ENCODE measurements at places on chromosomes 5 and 9.

- DNase-seq = no peak
These were observed 6.7 kb downstream of the BRD3 start for GRCh38 chr9:134061019-134061687.

GRCh38 chr5:171315386-171315891 is 6.4 kb downstream of the TLX3 start:
- DNase-seq = no peak

DNA sequence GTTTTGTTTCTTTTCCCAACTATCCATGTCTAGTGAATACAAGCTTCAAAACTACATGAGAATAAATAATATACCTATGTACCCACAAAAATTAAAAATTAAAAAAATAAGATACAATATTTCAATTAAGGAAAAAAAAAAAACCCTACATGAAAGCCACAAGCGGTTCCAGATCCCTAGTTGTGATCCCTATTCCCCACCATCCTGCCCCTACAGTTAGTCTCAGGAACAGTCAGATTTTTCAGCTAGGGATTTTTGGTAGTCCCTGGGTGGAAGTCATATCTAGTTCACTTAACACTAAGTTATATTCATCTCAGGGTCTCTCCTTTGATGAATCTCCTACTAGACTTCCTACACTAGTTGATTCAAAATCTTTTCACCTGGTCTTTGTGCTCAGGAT is 18.5 kb upstream of the PCDHB1 start:
- no peak for DNase-seq

GRCh38 chr5:115815693-115816225 is 700 bp downstream of the CDO1 start:
- DNase-seq = no peak

GRCh38 chr9:21679432-21679831 is 123.0 kb upstream of the MTAP start:
- DNase-seq = no peak

- no peak for DNase-seq
These were observed 40.8 kb upstream of the LMNB1 start for GRCh38 chr5:126736141-126736540.

DNA sequence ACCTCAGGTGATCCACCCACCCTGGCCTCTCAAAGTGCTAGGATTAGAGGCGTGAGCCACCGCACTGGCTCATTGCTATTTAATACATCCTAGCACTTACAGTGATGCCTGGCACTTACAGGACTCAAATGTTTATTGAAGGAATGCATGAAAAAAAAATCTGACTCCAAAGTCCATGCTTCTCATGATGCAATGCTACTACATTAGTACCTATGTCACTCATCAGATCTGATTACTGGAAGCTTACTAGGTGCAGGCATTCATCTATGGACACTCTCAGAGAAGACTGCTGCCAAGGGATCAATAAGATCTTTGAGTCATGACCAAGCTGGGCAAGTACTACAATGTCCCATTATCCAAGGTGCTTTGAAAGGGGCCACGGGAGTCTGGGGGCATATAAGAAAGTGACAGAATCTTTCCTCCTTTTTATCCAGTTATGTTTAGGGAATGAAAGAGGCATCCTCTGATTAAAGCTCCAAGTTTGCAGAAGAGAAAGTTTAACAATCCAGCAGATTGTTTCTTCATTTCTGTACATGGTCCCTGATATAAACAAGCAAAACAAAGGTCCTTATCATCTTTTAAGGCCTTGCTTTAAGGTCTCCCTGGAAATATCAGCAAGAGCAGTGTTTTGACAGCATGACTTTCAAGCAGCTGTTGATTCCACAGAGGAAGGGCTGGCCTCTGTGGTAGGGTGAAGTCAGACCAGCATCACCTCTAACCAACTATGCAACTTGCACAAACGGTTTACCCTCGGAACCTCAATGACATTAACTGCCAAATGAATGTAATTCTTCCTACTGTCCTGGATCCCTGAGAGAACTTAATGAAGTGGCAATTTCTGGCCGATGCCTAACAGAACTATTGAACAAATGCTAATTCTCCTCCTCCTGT is 35.9 kb downstream of the ARPC5L start:
- DNase-seq = no peak

- DNase-seq = no peak
These were observed 74.6 kb downstream of the LRRC70 start for GRCh38 chr5:62653001-62653863.

DNA sequence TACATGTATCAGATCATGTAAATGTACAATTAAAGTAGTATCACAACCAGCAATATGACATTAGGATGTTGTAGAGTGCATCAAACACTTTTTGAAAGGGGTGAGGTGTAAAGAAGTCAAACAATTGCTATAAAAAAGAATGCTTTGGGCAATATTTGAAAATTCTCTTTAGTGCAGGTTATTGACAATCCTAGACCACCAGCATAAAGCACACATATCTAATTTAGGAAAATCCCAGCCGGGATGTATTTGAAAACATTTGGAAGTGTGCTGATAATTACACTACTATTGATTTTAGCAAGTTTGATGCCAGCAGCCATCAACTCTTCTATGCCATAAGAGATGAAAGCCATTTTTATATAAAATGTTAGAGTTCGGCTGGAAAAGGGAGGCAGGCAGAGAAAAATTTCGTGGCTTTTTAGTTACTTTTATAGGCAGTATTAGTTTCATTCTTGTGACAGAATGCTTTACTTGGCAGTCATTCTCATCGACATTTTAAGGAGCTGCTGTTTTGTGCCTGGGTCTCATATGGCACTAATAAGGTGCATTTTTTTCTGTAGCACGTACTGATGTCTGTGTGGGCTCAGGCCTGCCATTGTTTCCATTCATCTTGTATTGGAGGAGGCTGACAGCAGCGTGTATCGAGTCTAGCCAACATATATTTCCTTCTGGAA is 285.7 kb downstream of the AOPEP start:
- no peak for DNase-seq

- DNase-seq = no peak
These were observed 310.5 kb upstream of the KIF2A start for GRCh38 chr5:61995486-61995885.

GRCh38 chr5:112467485-112467884 is 48.4 kb upstream of the EPB41L4A start:
- no peak for DNase-seq

DNA sequence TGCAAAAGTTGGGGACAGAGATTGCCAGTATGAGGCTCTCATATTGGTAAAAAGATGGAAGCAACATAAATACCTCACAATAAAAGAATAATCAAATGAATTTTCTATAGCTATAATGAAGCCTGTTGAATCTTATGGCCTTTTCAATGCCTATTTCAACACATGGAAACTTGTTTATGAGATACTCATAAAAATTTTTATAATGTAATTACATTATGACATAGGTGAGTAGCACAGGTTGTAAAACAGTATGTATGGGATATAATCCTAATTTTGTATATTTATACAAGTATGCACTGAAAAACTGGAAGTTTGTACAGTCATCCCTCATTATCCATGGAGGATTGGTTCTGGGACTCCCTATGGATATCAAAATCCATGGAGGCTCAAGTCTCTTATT is 21.2 kb upstream of the SEMA5A start:
- DNase-seq = no peak

- no peak for DNase-seq
These were observed 52.9 kb upstream of the IRX1 start for GRCh38 chr5:3542769-3543168.

DNA sequence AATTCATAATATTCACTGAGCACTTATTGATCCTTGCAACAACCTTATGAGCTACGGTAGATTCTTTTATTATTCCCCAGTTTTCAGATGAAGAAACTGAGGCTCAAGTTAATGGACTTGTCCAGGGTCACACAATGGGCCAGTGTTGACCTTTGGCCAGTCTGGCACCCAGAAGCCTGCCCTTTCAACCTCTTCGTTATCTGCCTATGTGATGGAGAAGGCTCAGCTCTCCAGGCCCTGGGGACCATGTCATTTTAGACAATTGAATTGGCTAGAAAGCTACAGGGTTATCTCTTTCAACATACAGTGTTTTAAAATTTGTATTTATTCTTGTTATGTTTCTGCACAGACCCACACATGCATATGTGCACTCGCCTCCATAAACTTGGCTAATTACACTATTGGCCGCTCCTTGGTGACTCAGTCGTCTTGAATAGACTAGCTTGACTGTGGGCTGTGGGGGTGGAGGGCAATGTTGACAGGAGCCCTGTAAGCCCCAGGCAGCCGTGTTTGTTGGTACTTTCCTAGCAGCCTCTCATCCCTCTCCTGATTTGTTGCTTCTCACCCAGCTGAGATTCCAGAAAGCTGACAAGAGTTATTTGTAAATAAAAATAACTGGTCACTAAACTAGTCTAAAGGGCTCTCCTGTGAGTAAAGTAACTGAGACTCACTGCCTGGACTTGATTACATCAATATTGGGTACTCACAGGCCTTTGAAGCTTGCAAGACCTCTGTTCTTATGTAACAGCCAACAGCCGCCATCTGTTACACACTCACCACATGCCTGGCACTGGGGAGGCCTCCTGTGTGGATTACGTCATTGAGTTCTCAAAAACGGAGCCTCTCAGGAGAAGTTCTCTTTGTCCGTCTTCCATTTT is 8.5 kb upstream of the ANGPTL2 start:
- no peak for DNase-seq

GRCh38 chr9:87370049-87370685 is 127.5 kb upstream of the DAPK1 start:
- DNase-seq = no peak

- DNase-seq = no peak
These were observed 4.4 kb upstream of the EBF1 start for GRCh38 chr5:159104051-159104651.

DNA sequence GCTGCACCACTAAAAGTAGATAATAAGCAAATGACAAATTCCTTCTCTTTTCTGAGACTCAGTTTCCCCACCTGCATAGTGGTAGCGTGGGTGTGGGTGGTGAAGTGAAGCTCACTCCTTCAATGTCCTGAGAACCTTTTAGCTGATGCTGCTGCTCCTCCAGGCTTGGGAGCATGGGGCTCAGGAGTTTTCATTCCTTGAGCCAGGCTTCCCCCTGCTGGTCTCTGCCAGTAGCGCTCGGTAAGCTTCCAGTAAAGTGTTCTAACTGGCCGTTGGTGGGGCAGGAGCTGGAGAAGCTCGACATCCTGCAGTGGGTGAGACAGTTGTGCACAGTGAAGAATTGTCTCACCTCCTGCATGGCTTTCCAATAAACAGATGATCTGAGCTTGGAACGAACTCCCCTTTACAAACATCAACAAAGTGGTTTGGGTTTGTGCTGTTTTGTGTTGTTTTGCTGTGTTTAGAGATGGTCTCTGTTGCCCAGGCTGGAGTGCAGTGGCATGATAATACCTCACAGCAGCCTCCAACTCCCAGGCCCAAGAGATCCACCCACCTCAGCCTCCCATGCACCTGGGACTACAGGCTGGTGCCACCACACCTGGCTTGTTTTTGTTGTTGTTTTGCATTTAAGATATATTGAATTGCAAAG is 34.6 kb downstream of the SPARC start:
- DNase-seq = no peak

- no peak for DNase-seq
These were observed 68.9 kb upstream of the TAF1L start for GRCh38 chr9:32704343-32704742.

GRCh38 chr5:169013846-169014245 is 287.1 kb downstream of the SLIT3 start:
- no peak for DNase-seq

DNA sequence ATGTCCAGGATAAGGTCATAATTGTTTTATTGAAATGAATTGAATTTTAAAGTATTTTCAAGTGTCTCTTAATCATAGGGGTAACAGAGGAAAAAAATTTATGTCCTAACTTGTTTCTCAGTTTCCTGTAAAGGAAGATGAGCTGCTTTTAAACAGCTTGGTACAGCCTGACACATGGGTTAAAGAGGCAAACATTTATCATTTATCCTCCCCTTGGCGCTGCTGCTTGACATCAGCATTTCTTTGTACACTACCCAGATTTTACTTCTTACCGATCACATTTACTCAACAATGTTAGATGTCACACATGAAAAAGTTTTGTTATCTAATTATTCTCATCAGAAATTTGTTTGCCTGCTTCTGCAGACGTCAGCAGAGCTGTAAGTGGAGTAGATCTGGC is 79.4 kb upstream of the CTSL start:
- DNase-seq = no peak

DNA sequence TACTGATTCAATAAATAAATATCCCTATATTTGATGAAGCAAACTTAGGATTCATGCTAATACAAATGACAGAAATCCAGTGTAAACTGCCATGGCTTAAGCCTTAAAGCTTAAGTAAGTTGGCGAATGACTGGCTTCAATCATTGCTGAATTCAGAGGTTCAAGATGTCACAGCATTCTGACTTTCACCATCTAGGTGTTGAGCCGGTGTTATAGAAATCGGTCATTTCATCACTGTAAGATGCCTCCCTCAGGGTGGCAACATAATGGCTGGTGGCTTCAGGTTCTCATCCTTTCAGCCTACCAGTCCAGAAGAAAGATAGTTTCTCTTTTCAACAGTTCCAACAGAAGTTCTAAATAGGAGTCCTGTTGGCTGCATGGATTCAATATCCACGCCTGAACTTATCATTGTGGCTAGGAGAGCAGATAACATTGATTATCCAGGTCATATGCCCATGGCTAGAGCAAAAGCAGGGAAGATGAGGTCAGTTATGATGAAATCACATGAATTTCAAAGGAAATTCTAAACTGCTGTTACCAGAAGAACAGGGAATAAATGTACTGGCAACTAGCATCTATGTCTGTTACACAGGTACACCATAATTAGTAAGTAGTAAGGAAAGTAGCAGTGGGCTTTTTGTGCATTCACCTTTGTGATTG is 364.3 kb downstream of the ARRDC3 start:
- DNase-seq = no peak

GRCh38 chr5:169223595-169223953 is 77.4 kb downstream of the SLIT3 start:
- DNase-seq = no peak

- DNase-seq = no peak
These were observed 97.9 kb downstream of the SV2C start for GRCh38 chr5:76180814-76181805.

DNA sequence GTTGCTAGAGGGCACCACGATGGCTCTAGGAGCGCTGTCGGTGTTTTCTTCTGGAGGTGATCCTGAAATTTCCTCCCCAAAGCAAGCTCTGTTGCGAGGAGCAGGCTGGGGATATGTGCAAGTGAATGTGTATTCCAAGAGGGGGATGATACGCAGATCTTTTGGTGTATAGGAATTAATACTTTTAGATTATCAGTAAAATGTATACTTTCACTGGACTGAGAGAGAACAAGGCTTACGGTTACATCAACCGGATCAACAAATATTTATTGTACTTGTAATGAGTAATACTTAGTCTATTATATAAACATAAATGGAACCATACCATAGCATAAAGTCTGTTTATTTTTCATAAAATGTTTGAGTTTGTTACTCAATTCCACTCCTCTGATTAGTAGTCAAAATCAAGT is 632 bp upstream of the PRKAA1 start:
- DNase-seq = no peak

DNA sequence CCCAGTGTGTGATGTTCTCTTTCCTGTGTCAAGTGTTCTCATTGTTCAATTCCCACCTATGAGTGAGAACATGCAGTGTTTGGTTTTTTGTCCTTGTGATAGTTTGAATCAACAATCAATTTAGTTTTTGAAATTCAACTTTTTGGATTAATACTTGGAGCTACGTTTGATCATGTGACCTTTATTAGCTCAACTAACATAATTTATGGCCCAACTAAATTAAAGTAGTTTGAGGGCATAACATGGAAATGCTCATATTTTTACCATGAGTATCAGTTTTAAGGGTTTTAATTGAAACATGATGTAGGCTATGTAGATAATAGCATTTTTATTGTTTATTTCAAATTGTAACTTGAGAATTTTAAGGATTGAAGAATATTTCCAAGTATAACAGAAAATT is 168.0 kb downstream of the CCDC171 start:
- no peak for DNase-seq

Data from iPS DF 19.7 (cell line).